ENCODE measurements at places on chromosomes 3 and 15.

- DNase-seq, result no peak
These were observed 128.3 kb downstream of the TMCO5A start for GRCh38 chr15:38062696-38063095.

GRCh38 chr15:93656041-93656440 lies 567.0 kb upstream of the RGMA start:
- no peak for DNase-seq

DNA sequence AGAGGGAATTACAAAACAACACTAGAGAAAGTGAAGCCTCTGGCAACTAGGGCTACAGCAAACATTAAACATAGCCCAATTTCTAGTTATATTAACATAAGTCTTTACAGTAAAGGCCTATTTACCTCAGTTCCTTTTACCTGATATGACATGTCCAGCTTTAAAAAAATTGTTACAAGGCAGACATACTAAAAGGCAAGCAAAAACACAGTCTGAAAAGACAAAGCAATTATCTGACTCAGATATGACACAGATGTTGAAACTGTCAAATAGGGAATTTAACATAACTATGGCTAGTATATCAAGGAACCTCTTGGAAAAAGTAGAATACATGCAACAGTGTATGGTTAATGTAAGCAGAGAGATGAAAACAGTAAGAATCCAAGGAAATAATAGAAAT lies 238.6 kb downstream of the RAP2B start:
- DNase-seq, result no peak

- no peak for DNase-seq
These were observed 256.9 kb downstream of the EPHA3 start for GRCh38 chr3:89364314-89364713.

GRCh38 chr3:64685800-64686445 lies 1.9 kb downstream of the ADAMTS9 start:
- peak; percentile 96 for DNase-seq

DNA sequence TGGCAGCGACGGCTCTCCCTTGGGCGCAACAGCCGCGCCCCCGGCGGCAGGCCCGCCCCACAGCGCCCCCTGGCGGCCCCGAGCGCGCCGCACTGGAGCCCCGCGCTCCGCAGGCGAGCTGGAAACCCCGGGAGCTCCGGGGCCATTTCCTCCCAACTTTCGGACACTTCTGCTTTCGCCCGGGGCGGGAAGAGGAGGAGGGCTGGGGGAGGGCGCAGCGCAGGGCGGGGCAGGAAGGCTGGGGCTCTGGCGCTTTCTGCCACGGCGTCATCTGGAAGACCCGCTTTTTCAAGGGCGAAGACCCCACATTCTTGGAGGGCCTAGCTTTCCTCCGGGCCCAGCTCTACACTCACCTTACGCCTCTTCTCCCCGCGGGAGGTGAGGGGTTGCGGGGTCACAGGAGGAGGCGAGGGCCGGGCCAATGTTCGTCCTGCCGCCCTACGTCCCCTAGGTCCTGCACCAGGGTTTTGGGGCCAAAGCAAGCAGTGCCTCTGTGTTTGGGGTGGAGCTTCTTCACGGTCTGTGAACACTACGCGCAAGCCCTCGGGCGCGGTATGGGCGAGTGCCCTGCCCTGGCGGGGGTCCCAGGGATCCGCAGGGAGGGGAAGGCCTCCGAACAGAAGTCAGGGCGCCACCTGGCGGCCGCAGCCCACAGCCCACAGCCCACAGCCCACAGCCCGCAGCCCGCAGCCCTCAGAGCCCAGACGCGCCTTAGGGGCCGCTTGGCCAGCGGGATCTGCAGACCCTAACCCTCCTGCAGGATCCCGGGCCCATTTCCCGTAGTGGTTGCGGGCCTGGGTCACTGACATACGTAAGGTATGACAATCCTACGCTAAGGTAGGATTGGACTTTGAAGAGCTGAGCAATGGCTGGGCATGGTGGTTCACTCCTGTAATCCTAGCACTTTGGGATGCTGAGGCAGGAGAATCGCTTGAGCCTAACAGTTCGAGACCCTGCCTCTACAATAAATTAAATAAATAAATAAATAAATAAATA lies 31.1 kb downstream of the FOXL2 start:
- DNase-seq, result peak; percentile 96

- DNase-seq, result no peak
These were observed 79.6 kb downstream of the IGF2BP2 start for GRCh38 chr3:185744997-185745843.

- no peak for DNase-seq
These were observed 50.8 kb downstream of the GXYLT2 start for GRCh38 chr3:72938471-72939265.

DNA sequence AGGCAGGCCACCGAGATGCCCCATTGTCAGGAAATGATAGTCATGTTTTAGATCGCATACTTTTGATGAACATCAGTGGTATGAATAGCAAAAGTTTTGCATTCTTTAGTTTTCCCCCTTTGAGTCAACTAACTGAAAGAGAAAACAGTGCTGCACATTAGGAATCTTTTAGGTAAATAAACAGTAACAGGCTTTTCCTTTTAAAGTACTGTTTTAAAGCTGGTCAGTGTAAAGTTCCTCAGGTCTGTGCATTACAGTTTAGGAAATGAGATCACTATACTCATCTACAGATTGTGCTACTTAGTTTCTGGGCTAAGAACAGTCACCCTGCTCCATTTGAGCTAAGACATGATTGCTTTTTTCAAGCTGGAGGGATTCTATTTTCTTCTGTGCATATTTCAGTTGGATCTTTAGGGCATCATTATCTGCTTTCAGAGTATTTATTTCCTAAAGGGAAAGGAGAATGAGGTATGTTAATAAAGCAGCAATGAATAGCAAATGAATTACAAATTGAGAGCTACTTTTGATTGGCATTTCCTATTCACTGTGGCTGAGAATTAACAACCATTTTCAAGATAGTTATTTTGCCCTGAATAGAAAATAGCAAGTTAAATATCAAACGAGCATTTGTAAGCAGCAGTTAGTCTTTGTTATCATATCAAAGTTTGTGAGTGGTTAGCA lies 36.5 kb downstream of the FAM98B start:
- no peak for DNase-seq

DNA sequence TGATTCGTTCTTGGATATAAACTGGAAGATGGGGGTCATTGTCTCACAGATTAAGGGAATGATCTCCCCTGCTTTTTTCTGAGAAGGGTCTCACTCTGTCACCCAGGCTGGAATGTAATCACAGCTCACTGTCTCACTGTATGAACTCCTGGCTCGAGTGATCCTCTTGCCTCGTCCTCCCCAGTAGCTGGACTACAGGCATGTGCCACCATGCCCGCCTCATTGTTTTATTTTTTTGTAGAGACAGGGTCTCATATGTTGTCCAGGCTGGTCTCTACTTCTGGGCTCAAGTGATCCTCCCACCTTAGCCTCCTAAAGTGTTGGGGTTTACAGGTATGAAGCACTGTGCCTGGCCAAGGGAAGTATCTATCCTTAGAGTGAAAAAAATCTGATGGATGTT lies 5.4 kb downstream of the OXSR1 start:
- DNase-seq, result no peak

- no peak for DNase-seq
These were observed 49.4 kb downstream of the TGM4 start for GRCh38 chr3:44923632-44924456.

GRCh38 chr3:126102011-126102410 lies 18.1 kb upstream of the SLC41A3 start:
- DNase-seq, result peak; percentile 60

- DNase-seq, result no peak
These were observed 28.0 kb upstream of the TPM1 start for GRCh38 chr15:63014578-63014977.

DNA sequence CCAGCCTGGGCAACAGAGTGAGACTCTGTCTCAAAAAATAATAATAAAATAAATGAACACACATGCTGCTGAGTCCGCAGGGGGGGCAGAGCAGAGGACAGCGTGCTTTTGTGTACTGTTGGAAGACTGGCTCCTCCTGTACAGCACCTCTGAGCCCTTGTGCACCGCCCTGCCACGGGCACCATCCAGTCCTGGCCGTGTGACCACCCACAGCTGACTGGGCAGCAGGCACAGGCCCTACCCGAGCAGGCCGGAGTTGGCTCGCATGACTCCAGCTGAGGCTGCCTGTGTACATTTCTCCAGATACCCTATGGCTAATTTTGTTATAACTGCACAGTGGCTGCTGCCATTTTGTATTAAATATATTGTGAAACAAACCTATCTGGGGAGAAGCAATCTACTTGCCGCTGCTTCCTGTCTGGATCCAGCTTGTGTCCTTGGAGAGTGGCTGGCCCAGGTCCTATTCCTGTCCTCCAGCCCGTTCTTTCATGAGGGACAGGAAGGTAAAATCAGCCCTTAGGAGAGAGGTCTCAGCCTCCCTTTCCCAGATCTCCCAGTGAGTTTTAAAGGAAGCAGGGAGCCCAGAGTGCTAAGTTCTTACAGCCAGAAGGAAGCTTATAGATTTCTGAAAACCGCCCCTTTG lies 14.6 kb downstream of the IVD start:
- no peak for DNase-seq
